NCI-H187 (cell line): ENCODE measurements at places on chromosomes 2 and 18.
A peak's percentile ranks its signal among the peaks of the same experiment; 100 is the strongest.

DNA sequence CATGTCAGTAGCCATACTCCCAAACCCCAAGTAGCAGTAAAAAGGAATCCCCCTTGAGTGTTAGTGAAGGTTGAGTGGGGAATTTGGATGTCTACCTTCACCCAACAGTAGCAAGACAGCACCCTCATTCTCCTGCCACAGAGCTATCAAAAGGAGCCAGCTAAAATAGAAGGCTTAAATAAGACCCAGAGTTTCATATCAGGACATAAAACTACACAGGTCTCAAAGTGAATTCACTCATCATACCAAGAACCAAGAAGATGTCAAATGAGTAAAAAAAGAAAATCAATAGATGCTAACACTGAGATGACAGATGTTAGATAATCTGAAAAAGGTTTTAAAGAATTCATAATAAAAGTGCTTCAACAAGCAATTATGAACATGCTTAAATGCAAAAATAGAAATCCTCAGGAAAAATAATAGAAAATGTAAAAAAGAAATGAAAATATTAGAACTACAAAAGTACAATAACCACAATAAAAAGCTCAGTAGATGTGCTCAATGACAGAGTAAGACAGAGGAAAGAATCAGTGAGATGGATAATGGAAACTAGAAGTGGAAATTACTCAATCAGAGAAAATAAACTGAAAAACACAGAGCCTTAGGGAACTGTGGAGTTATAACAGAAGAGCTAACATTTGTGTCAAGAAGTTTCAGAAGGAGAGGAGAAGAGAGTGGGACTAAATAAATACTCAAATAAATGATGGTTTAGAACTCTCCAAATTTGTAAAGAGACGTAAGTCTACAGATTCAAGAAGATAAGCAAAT, 90.5 kb downstream of the EDAR start:
- DNase-seq: no peak

DNA sequence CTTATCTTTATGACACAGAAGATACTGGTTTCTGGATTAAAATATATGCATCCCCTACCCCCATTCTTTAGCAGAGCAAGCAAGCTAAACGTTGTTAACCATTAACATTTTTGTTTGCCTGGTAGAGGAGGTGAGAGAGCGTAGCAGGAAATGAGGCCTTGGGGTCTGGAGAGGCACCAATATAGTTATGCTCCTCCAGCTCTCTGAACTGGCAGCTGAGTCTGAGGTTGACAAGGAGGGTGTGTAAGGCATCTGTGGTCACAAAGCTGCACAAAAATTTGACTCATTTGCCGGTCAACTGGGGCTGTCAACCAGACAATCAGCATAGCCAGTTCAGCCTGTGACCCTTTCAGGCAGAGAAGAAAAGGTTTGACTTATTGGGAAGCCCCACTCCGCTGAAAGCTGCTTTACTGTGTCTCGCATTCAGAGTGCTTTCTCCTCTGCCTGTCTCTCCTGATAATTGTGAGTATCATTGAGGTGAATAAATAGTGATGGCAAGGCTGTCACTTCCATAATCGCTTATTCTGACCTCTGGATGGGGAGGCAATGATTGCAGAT, 647.5 kb upstream of the SETBP1 start:
- DNase-seq: no peak

- no peak for DNase-seq
Observed at GRCh38 chr2:226691255-226691654, 108.4 kb downstream of the IRS1 start.

DNA sequence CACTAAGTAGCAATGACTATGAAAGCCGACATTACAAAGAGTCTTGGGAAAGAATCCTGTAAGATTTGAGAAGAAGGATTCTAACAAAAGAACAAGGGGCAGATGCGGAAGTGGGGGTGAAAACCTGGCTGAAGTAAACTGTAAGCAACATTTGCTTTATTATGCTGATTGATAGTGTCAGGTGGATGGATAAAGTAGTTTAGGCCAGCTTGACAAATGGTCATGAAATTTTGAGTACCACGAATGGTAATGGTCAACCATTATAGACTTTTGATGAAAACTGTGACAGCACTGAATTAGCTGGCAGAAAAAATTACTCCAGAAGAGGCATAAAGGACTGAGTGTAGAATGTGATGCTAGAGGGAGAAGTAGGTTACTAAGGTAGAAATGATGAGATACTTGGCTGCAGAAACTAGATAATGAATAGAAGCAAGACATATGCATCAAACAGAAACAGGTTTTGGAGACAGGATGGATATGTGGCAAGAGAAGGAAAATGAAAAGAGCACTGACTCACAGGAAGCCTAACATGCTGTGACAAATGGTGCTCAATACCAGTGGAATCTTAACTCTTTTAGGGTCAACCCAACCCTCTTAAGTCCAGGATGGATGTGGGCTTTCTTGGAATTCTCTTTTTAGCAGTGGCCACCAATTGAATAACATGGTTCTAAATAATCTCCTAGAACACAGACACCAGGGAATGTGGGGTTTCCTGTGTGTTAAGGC, 6.8 kb downstream of the THUMPD2 start:
- DNase-seq: no peak

GRCh38 chr2:240981280-240981679, 17.1 kb upstream of the SNED1 start:
- no peak for DNase-seq

DNA sequence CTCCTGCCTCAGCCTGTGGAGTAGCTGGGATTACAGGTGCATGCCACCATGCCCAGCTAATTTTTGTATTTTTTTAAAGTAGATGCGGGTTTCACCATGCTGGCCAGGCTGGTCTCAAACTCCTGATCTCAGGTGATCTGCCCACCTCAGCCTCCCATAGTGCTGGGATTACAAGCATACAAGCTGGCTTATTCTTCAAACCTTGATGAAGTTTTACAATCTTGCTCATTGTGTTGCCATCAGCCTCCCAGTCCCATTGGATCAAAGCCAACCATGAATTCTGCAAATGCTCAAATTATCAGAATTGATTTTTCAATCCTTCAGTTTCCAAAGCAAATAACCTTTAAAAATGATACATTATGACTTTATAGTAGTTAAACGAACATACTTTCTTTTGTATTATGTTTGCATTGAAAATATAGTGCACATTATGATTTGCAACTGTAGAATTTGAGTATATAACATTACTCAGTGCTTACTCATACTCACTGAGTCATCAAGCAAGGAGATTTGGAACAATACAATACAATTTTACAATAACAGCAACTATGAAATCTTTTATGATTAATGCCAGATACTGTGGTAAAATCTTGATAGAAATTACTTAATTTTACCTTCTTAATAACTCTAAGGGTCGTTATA, 1491.9 kb upstream of the CELF4 start:
- no peak for DNase-seq

GRCh38 chr2:163774862-163775261, 39.1 kb upstream of the FIGN start:
- DNase-seq: no peak

- DNase-seq: no peak
Observed at GRCh38 chr2:112757265-112757664, 7.1 kb downstream of the CKAP2L start.

GRCh38 chr2:196481324-196481697, 158.2 kb upstream of the CCDC150 start:
- DNase-seq: no peak

DNA sequence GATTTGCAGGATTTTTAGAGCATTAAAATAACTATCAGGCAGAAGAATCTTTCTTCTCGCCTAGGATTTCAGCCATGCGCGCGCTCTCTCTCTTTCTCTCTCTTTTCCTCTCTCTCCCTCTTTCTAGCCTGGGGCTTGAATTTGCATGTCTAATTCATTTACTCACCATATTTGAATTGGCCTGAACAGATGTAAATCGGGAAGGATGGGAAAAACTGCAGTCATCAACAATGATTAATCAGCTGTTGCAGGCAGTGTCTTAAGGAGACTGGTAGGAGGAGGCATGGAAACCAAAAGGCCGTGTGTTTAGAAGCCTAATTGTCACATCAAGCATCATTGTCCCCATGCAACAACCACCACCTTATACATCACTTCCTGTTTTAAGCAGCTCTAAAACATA, 137.0 kb downstream of the MEIS1 start:
- DNase-seq: no peak

DNA sequence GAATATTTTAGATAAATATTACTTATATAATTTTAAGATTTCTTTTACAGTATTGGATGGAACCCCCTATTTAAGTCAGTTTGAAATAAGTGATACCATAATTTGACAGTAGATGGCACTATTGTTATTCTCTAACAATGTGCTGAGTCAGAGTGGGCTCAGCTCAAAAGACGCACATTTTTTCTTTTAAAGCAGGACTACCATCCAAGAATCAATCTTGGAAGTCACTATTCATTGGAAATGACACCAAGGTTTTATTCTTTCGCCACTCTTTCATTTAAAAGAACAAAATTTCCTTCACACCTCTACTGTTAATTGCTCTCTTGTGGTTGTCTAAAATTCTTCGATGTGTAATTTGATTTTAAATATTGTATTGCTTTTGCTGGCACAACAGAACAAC, 32.6 kb upstream of the SPAG16 start:
- DNase-seq: no peak

GRCh38 chr2:144475044-144475443, 44.9 kb downstream of the ZEB2 start:
- no peak for DNase-seq

GRCh38 chr2:45121236-45121927, 112.1 kb upstream of the SIX2 start:
- DNase-seq: peak; percentile 76

GRCh38 chr2:239312741-239313667, 87.8 kb downstream of the HDAC4 start:
- no peak for DNase-seq

DNA sequence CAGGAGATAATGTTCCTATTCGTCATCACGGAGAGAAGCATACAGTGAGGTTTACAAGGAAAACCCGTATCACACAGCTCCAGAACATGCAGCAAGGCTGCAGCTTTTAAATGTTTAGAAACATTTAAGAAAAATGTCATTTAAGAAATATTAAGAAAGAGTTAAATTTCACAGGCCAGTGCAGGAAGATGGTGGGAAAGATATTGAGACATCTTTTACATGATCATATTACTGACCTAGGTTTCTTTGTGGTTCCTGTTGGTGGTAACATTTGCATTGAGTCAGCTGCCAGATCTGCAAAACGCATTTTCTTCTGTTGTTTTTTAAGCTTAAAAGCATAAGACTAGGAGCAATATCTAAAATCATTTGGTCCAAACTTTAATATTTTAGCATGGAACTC, 44.9 kb downstream of the CPO start:
- DNase-seq: no peak

- DNase-seq: no peak
Observed at GRCh38 chr2:143148757-143149156, 19.5 kb downstream of the ARHGAP15 start.

- DNase-seq: peak; percentile 53
Observed at GRCh38 chr18:74957588-74958224, 251.2 kb downstream of the PTGR3 start.

- no peak for DNase-seq
Observed at GRCh38 chr18:44474591-44474990, 206.1 kb upstream of the SETBP1 start.

DNA sequence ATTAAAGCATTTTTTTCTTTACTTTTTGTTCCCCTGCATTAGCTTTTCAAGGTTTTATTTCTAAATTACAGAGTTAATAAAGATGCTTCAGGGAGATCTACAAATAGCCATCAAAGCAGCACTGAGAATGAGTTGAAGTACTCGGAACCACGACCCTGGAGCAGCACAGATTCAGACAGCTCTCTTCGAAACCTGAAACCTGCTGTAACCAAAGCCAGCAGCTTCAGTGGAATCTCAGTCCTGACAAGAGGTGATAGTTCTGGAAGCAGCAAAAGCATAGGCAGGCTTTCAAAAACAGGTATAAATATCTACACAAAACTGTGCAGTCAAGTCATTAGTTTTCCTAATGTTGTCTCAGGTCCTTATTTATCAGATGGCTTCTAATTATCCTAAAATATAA, 102.8 kb upstream of the UBXN4 start:
- DNase-seq: no peak

DNA sequence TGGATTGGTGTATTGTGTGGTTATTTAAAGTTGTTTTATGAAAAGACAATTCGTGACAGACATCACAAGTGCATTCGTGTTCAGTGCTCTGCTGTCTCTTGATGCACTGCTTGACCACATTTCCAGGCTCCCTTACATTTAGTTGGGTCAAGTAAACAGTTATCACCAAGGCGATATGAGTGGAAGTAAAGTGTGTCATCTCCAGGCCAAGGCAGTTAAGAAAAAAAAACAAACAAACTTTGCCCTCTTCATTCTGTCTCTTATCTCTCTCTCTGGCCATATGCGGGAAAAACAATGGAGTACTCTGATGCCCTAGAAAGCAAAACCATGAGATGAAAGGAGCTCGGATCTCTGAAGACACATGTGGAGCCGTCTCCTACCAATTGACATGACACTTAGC, 131.1 kb downstream of the DSEL start:
- no peak for DNase-seq

DNA sequence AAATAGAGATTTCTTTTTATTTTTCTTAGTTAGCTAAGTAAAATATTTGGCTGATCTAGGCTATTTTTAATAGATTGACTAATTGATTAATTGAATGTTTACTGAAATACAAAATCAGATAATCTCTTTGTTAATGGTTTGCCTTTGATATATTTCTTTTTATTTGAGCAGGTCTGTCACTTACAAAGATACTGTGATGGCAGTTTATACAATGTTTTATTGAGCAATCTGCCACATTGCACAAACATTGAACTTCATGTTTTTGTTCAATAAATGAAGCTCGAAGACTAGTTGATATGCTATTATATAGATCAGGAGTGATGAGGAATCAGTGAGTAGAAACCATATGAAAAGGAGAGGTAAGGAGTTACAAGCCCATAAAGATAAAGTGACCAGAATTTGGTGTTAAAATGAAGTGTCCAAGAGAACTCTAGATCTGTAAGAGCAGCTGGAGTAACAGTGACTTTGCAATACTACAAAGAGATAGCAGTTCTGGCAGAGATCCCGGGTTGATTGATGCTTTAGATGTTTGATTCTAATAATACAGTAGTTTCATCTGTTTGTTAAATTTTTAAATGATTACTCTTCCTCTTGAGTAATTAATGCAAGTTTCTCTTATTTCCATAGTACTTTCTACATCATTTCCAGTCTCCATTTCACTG, 574.2 kb downstream of the CCDC85A start:
- DNase-seq: no peak

DNA sequence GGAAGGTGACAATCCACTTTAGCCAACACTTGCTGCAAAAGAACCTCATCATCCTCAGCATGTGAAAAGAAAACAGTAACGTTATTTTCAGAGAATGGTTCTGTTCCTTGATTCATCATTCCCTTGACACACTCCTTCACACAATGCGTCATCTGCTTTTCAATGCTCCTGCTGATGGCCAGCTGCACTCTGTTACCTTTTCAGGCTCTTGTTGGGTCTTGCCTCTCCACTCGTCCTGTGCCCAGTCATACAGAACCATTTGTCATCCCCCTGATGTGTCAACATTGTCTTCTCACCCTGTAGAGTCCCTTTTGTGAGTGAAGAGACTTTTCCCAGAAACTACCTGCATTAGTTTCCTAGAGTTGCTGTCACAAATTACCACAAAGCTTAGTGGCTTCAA, 12.2 kb upstream of the DTNA start:
- no peak for DNase-seq

GRCh38 chr2:125797192-125797591, 858.8 kb upstream of the GYPC start:
- no peak for DNase-seq

GRCh38 chr2:24568551-24568950, 77.5 kb downstream of the NCOA1 start:
- no peak for DNase-seq
